Astrocyte of the hippocampus (primary cell): ENCODE measurements at places on chromosomes 6 and 20.

DNA sequence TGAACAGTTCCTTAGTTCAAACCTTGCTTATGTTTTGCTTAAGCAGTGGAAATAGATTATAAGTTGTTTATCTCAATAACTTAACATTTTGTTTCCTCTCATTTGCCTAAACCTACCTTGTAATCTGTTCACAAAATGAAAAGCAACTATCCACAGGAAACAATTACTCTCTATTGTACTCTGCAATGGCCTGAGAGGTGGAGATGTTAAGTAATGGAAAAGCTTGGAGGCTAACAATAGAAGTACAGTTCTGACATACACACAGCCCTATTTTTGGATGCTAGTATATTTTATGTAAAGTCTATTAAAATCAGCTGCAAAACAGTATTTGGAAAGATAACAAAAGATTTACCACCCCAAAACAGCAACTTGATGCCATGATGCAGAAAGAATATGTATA, 82.1 kb downstream of the TINAG start:
- no peak for DNase-seq

DNA sequence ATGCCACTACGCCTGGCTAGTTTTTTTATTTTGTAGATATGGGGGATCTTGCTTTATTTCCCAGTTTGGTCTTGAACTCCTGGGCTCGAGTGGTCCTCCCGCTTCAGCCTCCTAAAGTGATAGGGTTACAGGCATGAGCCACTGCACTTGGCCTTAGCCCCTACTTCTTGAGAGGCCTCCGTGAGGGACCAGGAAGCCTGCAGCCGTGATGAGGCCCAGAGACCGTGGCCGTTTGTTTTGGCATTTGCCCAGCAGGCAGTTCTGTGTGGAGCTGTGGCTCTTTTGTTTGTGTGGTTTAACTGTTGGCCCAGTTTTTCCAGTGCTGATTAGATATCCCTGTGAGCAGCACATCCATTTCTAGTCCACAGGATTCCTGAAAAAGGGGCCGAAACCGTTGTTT, 39.8 kb downstream of the SRSF3 start:
- peak; percentile 96 for DNase-seq

DNA sequence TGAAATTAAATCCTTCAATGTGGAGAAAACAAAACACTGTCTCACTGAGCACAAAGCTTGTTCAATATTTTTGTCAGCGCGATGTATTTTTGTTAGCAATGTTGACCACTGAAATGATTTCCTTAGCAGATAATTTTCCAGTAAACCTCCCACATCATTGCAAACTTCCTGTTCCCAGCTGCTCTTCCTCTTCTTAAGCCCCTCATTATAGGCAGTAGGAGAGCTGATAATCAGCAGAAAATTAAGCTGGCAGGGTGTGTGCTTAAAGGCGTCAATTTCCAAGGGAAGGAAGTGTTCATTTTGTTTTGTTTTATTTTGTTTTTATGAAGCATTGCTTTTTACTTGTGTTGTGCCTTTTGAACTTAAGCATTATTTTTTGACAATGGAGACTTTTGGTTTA, 29.1 kb upstream of the TMEM14A start:
- no peak for DNase-seq

DNA sequence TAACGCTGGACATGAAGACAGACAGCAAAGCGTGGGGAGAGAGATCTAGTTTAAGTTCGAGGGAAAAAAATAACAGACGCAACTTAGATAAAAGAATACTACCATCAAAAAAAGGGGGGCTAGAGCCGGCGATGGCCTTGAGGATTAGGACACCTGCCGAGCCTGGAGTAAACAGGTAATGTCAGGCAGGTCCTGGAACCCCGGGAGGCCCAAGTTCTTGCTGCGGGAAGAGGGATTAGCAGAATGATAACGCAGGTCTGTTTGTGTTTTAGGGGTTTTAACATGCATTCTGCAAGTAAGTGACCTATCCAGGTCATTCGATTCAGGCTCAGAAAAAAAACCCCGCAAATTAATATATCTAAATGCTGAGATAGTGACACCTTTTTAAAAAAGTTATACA, 754 bp upstream of the TMEM170B start:
- DNase-seq = no peak

DNA sequence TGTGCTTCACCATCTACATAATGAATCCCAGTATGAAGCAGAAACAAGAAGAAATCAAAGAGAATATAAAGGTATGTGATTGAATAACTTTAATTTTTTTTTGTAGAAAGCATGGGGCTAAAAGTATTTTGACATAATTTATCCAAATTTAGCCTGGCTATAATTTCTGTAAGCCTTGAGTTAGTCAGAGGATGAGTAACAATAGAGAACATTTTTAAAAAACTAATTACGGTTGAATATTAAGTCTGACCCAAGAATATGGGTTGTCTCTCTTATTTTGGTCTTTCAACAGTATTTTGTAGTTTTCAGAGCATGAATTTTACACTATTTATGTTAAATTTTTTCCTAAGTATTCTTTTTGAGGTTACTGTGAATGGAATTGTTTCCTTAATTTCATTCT, 2.5 kb downstream of the GMNN start:
- DNase-seq = no peak

- DNase-seq = no peak
Observed at GRCh38 chr20:37789408-37789807, 95.6 kb downstream of the CTNNBL1 start.

GRCh38 chr6:90495216-90495817, 91.6 kb downstream of the MAP3K7 start:
- no peak for DNase-seq

DNA sequence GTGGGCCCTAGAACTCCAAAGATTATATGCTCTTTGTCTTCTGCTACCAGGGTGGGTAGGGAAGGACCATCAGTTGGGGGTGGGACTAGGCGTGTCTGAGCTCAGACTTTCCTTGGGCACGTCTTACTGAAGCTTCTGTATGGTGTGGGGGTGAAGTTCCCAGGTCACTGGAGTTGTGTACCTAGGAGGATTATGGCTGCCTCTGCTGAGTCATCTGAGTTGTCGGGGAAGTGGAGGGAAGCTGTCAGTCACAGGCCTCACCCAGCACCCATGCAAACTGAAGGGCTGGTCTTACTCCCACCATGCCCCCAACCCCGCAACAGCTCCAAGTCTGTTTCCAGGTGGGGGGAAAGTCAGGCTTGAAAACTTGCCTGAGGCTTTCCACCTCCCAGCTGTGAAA, 90.1 kb downstream of the LPA start:
- DNase-seq = no peak

GRCh38 chr6:67535946-67536345, 1099.1 kb upstream of the ADGRB3 start:
- peak; percentile 46 for DNase-seq

DNA sequence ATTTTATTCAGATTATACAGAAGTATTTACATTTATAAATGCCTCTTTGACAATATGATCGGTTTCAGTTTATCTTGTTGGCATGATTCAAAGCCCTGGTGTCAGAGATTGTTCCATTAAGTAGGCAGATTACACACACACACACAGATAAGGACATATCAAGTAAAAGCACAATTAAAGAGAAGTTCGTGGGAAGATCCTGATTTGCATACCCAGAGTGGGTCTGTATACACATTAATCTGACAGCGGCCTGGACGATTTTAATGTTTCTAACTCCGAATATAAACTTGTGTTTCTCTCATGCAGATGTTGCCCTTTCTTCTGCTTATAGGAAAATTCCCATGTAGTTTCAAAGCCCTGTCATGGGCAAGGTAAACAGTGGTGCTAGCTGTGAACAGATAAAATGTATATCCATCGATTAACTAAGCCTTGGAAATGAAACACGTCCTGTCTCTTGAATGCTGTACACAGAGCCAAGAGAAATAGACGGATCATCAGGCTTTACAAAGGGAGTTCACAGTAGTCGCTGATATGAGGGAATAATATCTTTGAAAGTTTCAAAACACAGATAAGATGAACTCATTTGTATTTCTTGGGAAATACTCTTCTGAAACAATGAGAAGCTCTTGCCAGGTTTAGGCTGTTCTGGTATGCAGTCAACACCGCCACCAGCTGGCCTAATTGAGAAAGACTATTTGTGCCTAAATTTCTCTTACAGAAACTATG, 108.2 kb upstream of the GMDS start:
- peak; percentile 83 for DNase-seq

DNA sequence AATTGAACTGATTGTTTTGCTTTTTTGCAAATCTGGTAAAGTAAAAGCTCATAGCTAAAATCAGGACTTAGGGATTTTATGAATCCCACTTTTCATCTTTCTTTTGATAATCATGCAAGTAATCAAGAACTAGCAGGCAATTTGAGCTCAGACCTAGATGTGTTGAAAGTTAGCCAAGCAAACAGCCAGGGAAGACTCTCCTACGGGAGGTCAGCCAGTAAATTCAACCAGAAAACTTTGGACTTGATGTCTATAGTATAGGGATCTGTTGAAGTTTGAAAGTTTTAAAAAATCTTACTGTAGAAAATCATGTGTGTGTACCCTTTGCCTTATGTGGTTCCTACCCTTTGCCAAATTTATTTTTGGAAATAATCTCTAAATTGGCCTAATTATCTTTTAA, 95.0 kb upstream of the TPD52L1 start:
- DNase-seq = no peak

DNA sequence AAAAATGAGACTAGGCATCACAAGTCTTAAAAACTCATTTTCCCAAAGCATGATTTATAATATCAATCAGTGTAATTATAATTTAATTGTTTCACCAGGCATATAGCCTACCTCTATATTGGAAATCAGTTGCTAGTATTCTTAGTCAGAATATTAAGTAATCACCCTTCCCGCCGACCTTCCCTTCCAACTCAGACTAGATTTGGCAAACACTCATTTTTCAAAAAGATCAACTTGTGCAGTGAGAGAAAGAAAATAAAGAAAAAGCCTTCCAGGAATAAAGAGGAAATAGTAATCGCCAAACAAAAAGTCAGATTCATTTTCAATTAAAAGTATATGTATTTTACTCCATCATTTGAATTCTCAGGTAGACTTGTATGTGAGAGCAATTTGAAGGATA, 1.9 kb upstream of the BMP5 start:
- DNase-seq = no peak

DNA sequence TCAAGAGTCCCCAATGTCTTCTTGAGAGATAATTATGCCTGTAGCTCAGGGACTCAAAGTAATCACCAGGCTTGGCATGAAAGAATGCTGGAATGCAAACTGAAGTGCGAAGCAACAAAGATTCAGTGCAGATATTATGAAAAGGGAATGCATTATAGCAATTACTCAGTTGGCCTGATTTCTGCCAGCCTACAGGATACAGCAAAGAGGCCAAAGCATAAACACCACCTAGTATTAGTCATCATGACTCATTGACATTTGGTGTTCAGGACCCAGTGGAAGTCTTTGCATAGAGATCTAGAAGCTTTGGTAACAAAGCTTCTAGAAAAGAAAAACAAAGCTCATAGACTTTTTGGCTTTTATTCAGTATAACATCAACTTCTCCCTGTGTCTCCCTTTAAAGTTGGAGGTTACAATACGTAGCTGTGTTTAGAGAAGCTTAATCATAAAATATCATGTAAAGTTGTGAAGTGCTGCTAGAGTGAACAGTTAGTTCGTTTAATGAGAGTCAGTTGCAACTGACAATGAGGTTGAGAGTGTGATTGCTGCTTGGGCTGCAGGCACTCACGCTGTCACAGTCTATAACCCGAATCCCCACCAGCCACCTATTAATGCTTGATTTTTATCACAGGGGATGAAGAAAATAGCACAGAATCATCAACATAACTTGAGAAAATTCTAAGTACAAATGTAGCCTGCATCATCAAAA, 932.7 kb downstream of the TFAP2A start:
- peak; percentile 91 for DNase-seq

DNA sequence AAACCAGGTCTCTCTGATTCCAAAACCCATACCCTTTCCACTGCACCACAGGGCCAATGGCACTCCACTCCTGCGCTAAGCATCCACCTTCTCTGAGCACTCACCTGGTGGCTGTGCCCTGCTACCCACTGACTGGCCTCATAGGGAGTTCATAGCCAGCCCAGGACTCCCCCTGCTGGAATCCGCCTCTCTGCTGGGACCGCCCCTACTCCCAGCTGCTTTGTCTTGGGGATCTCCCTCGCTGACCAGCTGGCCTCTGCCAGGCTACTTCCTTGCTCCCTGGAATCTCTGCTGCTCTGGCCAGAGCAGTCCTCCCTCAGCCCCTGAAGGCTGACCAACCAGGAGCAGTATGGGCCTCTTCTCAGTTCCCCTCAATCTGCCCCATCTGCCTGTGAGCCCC, 129.7 kb downstream of the FAXC start:
- DNase-seq = no peak

GRCh38 chr6:23587582-23587981, 538.4 kb upstream of the NRSN1 start:
- no peak for DNase-seq

DNA sequence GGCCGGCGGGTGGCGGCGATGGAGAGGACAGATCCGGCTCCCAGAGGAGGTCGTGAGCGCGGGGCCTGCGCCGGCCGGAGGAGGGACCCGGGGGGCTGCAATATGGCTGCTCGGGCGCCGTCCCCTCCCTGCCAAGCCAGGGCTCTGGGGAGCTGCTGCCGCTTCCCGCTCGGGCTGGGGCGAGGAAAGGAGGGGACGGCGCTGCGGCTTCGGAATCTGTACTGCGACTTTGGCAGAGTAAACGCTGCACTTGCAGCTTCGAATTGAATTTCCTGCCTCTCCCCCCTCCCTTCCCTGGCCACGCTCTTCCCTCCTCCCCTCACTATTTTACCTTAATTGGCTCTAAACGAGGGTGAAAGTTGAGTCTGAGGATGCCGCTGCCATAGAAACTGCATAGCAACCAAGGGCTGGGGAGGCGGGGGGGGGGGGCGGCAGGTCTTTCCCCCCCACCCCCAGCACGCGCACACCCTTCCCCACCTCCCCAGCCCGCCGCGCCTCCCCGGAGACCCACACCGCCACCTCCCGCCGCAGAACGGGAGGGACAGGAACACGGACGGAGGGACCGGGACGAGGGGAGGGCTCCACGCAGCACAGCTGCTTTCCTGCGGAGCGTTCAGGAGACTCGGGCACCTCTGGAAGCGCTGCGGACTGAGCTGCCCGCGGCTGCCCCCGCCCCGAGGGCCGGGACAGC, 93.9 kb downstream of the RNASET2 start:
- DNase-seq = peak; percentile 52

DNA sequence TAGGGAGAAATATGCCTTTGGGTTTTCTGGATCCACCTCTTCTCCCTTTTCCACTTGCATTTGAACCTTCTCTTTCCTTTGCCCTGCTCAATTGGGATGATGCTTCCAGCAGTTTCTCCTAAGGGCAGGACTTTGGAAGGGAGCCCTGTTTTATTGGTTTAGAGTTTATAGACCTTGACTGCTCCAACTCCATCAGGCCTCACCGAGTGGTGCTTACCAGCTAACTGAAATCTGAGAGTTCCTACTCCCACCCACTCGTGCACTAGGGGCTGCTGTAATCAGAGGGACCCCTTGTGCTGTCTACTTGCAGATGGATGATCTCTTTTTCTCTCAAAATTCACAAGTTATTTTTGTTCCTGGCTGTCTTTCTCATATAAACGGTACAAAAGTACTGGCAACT, 121.3 kb upstream of the SLC22A16 start:
- DNase-seq = no peak

- no peak for DNase-seq
Observed at GRCh38 chr20:24892931-24893330, 56.1 kb upstream of the CST7 start.

GRCh38 chr20:42775037-42775436, 414.7 kb downstream of the PTPRT start:
- no peak for DNase-seq
